Erythroblast (primary cell): ENCODE measurements at places on chromosomes 11 and 22.

DNA sequence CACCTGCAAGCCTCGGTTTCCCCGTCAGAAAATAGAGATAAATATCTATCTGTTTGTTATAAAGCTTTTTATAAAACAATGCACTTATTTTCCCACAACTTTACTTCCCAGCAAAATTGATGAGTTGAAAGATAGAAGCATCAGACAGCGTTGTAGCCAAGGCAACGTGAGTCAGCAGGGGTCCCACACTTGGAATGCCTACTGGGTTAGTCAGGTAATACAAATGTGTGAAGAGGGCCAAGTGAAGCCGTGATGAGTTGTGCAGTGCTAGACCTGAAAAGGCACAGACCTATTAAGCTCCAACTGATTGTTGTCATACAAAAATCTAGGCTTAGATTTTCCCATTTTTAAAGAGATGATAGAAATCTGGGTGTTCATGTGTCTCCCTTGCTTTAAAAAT is 118.7 kb downstream of the PGR start:
- DNase-seq = no peak

GRCh38 chr22:50306753-50307749 is at the start of gene PLXNB2:
Gene PLXNB2, minus strand, starts transcription at chr22:50307646. Its CDS starts 17,062 bp downstream, at chr22:50290584.
- DNase-seq = peak; percentile 58

- no peak for DNase-seq
Measured at GRCh38 chr11:68092411-68092810, 28.8 kb downstream of the CHKA start.

DNA sequence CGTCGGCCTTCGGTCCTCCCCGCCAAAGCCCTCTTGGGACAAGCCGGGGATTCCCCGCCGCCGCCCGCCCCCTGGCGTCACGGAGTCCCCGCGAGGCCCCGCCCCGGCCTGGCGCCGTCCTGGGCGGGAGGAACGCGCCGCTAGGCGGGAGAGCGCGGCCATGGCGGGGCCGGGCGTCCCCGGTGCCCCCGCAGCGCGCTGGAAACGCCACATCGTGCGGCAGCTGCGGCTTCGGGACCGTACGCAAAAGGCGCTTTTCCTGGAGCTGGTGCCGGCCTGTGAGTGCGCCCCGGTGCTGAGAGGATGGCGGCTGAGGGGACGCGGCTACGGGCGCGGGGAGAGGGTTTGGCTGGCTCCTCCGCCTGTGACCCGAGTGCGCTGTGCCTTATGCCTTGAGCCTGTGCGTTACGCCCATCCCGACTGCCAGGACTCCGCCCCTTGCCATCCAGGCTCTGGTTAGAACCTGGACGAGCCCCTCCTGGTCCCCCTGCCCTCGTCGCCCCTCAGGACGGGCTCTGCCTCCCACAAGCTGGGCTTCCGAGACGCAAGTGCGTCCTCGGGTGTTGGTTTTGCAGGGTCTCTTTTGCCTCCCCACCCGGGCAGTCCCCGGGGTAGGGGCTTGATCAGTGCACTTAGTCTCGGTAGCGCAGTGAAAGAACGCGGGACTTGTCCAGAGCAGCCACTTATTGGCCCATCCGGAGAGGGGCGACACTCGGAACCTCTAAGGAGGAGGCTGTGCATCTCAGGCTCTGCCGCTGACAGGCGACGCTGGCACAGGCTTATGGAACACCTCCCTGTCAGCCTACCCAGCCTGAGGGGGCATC is at the start of gene ATG16L2:
ATG16L2 (plus strand) TSS at position 126 of the 824 bp plus-strand sequence; CDS start at position 161, 35 bp downstream.
- DNase-seq = peak; percentile 95

- no peak for DNase-seq
Measured at GRCh38 chr11:109728056-109728455, 306.1 kb downstream of the C11orf87 start.

GRCh38 chr11:69298267-69299022 is 4.5 kb downstream of the MYEOV start:
- DNase-seq = peak; percentile 23
